ENCODE measurements at places on chromosomes 7 and 10. TPM values are rescaled to one million over a fixed set of nuclear protein-coding genes. Genes with fewer than 3 reads are reported as not detected.

GRCh38 chr10:129694184-129694583, 227.1 kb downstream of the MGMT start:
- no peak for DNase-seq

DNA sequence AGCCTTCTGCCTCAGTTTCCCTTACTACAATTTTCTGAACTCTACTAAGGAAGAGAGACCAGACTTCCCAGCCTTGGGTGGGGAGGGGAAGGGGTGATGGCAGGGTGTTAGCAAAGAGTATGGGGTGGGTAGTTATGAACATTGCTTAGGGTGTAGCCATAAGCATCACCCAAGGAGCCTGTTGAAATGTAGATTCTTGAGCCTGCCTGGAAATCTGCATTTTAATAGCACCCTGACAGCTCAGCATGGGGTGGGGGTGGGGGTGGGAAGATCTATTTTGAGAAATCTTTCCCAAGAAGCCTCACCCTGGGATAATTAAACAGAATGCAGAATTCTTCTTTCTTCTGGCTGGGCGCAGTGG, 164.8 kb downstream of the NRF1 start:
- no peak for DNase-seq

DNA sequence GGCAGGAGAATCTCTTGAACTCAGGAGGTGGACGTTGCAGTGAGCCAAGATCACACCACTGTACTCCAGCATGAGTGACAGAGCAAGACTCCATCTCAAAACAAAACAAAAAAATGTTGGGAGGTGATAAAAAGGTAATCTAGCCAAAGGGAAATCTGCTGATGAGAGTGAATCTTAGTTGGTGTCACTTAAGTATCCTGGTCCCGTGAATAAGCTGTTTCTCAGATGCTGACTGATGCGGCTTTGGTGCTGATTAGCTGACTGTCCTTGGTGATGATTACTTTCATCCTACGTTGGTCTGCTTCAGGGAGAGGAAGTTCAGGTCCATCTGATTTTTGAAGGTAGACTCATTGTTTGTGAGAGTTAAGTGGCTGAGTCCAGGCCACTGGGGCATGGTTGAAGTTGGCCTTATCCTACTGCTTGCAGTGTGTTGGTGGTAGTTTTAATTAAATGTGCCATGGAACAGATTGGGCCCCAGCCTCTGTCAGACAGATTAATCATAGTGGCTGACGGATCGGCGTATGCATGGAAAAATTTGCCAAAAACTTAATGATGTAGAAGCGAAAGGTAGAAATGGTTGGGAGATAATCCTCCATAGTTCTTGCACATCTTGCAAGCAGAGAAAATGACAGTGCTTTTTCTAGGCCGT, 17.4 kb upstream of the TMEM236 start:
- no peak for DNase-seq

DNA sequence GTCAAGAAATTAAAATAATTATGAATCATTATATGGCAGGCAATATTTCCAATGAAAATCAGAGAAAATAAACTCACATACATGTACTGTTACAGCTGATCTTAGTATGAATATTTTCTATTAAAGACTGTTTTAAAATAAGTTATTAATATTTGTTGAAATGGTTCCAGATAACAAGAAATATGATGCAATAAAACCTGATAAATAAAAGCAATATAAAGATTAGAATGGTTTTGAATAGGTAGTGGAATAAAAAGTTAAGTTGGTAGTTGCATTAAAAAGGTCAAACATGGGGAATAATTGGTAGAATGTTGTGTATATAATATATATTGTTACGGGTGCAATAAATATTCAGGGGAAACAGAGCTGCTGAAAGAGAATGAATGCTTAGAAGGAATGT, 52.5 kb downstream of the MEST start:
- no peak for DNase-seq

- DNase-seq, result no peak
These were observed 14.6 kb downstream of the ADAP1 start for GRCh38 chr7:939843-940242.

DNA sequence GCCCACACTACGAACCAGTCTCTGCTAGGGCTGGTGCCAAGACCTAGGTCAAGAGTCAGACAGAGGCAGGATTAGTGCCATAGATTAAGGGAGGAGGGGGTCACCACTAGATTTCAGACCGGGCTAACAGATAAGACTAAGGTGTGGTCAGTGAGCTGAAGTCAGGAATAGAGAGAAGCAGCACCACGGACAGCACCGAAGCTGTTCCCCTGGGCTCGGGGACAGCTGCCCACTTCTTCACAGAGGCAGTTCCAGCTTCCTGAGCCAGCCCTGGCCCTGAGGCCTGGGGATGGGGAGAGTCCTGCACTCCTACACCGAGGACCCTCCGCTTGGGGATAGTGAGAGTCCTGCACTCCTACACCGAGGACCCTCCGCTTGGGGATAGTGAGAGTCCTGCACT, 11.2 kb upstream of the JAKMIP3 start:
- DNase-seq, result no peak

DNA sequence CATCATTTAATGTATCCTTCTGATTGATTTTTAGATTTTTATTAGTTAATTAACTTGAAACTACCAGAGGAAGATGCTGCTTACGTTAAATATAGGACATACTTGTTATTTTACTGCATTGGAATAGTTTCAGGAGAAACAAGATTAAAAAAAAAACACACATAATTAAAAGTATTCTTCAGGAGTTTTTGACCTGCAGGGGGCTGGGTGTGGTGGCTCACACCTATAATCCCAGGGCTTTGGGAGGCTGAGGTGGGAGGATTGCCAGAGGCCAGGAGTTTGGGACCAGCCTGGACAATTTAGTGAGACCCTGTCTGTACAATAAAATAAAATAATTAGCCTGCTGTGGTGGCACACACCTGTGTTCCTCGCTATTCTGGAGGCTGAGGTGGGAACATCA, 10.7 kb downstream of the CBLL1 start:
- no peak for DNase-seq

DNA sequence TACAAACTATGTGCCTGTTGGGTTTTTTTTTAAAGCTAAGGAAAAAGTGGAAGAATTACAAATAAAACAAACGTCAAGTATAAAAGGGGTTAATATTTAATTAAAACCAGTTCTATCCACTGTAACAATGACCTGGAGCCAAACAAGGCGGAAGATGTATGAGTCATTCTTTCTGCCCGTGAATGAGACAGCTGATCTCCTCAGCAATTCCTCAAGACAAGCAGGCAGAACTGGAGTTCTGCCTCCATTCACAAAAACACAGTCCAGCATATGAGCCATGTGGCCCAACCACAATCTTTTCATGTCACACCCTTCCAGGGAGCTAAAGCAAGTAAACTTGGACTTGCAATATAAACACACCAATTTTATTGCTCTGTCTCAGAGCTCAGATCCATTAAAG, 8.4 kb downstream of the ETV1 start:
- no peak for DNase-seq

DNA sequence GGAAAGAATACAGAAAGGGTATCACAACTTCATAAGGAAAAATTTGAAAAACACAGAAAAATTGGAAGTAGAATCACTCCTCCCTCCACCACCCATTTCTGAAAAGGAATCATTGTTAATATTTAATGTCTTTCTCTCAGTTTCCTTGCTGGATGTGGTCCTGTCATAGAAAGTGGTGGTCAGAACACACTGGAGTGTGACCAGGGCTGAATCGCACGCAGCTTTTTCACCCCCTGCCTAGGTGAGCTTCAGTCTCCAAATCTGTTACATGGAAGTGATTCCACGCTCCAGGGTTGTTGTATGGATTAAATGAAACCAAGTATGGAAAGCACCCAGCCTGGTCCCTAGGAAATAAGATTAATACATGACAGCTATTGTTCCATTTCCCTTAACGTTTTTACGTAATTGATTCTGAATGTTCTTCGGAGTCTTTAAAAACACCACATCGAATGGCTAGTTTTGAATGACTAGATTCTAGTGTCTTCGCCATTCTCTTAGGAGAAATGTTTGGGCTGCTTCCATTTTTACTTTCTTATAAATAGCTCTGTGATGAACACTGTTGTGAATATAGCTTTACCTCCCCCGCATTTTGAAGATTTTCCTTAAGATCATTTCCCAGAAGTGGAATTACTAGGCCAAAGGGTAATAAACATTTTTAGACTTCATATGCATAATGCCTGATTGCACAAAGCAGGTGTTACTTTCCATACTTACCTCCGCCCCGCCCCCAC, 10.9 kb upstream of the DUSP5 start:
- no peak for DNase-seq

ADARB2 gene
- total RNA-seq, result 0.76 TPM

CABCOCO1 gene
- total RNA-seq, result 3.4 TPM

Data from left lung (tissue), 14 donors.